ENCODE measurements at places on chromosomes 13 and 19. TPM values are rescaled to one million over a fixed set of nuclear protein-coding genes. Genes with fewer than 3 reads are reported as not detected.

The SH3GL1 gene
- 43.5 TPM for total RNA-seq

The SLC17A7 gene
- 0.18 TPM for total RNA-seq

The XRCC1 gene
- 59.7 TPM for total RNA-seq

The CGB7 gene
- total RNA-seq = not detected

The ZNF787 gene
- 186 TPM for total RNA-seq

The TMIGD2 gene
- not detected for total RNA-seq

The NAPSA gene
- total RNA-seq = 0.08 TPM

The SHISA7 gene
- total RNA-seq = not detected

The RFX1 gene
- total RNA-seq = 6.2 TPM

The MBD3L2 gene
- not detected for total RNA-seq

The PALM gene
- 0.13 TPM for total RNA-seq

The KLK4 gene
- total RNA-seq = not detected

The RDH8 gene
- not detected for total RNA-seq

The FFAR3 gene
- total RNA-seq = not detected

The DHRS12 gene
- 9.8 TPM for total RNA-seq

The SBK2 gene
- not detected for total RNA-seq
